ENCODE measurements at places on chromosomes 12 and 14.

DNA sequence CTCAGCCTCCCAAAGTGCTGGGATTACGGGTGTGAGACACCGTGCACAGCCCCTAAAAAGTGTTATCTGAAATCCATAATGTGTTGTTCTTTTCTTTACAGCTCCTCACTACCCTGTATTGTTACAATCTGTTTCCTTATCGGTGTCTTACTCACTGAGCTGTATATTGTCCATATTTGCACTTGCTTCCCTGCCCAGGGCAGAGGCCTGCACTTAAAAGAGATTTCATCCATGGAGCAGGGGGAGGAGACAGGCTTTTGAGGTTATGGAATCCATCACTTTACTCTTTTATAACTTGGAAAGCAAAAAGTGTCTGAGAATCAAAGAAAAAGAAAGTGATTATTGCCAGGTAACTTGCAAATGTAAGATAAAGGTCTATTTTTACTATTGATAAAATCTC lies 251.0 kb downstream of the DIO2 start:
- no peak for DNase-seq

DNA sequence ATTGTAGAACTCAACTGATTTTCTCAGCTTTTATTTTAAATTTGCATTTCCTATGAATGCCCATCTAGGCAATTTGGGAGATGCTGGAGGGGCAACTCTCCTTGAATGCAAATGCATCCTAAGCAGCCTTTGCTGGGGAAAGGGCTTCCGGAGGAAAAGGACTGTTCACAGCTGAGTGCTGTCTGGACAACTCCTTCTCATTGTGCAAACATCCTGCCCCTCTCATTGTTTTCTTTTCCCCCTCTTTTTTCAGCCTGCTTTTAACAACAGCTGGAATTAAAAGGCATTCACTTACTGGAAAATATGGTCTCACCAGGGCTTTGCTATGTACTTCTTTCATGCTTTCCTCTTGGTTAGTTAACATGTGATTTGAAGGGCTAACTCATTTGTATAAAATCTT lies 397.8 kb downstream of the FUT8 start:
- DNase-seq = no peak

DNA sequence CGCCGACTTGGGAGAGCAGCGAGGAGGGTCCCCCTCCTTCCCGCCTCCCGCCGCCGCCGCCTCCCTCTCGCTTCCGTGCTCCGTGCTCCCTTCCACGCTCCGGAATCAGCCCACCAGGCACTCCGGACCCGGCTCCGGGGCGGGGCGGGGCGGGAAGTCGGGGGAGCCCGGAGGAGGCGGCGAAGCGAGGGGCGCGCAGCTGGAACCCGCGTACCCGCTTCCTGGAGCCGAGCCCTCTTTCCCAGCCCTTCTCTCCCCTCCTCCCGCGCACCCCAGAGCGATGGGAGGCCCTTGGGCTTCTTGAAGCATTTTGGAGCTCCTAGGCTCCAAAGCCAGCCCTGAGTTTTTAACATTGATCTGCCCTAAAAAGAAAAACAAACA lies at the start of gene SYNDIG1L:
SYNDIG1L (minus strand) TSS at position 9 of the 381 bp plus-strand sequence. CDS start 16,466 bp downstream, outside the sequence.
- DNase-seq = no peak

DNA sequence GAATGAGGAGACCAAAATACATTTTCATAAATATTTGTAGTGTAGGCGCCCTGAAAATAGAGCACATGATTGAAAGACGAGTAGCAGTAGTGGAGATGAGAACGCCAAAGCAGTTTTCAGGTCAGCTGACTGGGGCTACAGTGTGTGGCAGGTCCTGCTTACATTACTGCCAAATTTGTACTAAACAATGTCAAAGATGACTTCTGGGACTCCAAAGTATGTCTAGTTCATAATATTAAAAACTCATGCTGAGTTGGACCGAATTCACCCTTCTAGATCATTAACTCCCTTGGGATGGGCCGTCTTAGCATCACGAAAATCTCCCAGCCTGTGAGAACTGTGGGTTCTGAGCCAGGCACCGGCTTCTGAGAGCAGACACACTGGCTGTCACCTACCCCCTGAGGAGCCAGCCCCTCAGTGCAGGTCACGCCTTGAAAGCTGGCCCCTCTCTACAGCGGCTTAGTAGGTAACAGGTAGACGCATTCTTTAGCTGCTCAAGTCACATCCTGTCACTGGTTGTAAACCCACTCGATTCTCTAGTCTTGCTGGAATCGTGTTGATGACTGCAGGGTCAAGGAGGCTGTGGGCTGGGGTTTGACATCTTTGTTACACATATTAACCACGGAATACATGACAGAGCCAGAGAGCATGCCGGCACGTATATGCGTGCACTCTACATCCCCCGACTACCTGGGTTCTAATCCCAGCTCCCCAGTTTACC lies 210.4 kb downstream of the ETV6 start:
- DNase-seq = no peak

DNA sequence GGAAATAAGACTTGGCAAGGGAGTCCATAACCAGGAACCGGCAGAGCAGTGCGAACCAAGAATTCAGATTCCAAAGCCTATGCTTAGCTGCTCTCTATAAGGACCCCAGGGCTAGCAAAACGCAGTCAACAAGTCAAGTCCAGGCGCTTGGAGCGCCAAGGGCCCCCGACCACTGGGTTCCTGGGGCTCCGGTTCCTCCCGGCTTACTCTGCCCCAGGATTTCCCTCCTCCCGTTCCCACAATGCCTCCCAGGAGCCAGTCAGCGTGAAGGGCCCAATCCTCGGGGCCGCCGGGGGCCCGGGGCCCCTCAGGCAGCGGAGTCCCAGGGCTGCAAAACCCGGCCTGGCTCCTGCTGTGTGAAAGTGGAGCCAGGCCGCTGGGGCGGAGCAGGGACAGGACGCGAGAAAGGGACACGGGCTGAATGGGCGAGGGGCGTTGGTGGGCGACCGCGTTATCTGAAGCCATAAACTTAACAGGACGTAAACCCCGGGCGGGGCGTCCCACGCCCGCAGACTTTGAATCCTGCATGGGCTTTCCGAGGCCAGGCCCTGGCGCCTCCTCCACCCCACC lies 1.5 kb downstream of the KRT8 start:
- DNase-seq = peak; percentile 28
